ENCODE measurements at places on chromosomes 3 and 15.

DNA sequence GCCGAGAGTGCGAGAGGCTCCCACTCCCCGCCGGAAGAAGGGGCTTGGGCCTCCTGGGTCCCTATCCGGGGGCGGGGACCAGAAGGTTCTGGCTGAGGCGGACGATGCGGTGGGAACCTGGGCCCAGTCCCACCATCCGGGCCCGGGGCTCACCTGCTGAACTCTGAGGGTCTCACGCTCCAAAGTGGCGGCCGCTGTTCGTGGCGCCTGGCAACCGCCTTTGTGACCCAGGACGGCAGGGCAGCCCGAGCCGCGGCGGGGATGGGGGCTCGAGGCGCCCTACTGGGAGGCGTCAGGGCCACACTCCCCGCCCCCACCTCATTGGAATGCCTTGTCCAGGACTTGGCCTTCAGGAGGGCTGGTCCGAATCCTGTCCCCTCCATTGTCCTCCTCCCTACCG is at the start of gene FANCD2OS:
FANCD2OS (minus strand) TSS at position 165 of the 400 bp plus-strand sequence. CDS start 3,481 bp downstream, outside the sequence.
- no peak for DNase-seq

DNA sequence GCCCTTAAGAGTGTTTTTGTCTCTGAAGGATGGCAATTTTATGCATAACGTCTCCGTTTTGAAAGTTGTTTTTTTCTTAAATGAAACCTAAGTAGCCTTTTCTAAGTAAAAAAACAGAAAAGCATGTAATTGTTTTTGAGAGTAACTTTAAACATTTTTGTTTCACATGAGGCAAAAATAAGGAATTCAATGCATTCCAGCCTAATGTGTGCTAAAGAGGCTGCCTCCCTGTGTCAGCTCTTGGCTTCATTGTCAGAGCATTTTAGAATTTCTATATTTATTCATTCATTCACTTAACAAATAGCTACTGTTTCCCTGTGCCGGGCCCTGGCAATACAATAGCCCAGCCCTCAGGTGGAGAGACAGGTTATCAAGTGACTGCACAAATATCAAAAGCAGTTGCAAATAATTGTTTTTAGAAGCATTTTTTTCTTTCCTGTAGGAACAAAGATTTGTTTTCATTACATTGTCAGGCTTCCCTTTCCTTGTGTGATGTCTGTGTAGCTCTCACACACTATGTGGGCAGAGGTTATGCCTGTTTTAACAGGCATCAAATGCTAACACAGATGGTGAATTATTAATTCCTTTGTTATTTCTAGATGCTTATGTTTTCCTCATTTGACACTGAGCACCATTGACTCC is 81.9 kb downstream of the CCK start:
- no peak for DNase-seq

DNA sequence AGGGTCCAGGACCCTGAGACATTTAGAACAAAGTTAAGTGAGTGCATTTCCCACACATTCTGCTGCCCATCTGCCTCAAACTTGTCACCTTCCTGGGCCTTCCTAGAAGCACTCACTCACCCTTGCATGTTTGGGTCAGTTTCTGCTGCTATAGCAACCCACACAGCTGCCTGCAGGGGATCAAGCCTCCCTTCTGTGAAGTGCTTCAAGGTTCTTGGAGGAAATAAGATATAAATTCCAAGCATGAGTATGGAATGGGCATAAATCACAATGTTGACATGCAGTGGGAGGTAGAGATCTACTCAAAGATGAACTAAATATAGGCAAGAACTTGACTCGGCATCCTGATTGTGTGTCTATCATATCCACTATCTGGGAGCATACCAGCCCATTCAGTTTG is 140.4 kb downstream of the SLC9A9 start:
- DNase-seq = no peak

- no peak for DNase-seq
Measured at GRCh38 chr3:45659661-45660566, 29.3 kb upstream of the SACM1L start.

DNA sequence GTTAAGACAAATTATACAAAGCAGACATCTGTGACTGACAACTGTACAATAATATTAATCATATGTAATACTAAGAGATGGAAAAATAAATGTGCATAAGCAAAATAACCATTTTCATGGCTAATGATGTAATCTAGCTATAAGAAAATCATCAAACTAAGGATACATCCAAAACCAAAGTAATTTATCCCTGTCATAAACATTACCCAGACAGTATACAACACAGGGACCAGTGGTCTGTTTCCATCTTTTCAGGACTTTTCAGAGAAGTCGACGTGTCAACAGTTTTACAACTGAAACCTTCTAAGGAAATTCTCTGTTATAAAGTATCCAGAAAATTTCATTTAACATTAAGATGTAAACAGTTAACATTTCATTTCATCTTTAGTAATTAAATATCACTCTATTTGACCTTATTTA is 11.0 kb downstream of the THBS1 start:
- no peak for DNase-seq

GRCh38 chr15:61253186-61253585 is 24.1 kb upstream of the RORA start:
- DNase-seq = no peak

DNA sequence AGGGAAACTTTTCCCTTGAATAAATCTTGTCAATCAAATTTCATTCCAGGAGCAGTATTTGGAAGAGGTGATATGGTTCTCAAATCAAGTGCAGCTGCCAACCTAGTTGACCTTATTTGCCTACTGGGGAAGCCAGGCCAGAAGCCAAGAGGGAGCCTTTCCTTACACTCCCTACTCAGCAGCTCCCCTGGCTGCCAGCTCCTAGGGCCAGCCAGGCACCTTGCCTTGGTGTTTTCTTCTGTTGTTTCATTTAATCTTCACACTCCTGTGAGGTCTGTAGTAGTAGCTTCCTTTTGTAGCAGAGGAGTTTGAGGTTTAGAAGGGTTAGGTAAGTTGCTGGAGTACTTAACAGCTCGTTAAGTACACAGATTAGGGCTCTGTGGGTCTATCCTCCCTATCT is 22.6 kb downstream of the MKRN2OS start:
- no peak for DNase-seq

DNA sequence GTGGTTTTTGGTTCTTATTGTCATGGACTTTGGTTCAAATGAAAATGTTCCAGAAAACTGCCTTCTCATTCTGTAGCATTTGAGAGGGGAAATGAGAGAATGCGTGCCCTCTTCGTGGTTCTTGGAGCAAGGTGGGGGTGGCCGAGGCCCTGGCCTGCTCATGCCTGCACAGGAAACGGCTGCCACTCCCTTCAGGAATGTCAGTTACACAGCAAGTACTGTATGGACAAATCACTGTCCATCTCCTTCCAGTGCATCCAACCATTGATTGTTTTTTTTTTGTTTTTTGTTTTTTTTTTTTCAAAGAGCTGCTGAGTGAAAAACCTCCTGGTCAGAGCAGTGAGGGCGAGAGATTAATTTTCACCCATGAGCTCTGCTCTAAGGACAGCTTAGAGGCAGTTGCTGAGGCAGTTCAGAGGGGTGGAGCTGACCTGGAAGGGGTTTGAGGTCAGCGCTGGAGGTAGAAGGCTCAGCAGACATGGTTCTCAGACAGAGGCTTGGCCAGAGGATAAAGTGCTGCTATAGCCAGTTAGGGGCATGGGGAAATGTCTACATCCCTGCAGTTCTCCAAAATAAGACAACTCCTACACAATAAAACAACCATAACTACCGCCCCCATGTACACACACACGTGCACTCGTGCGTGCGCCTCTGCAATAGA is 20.2 kb upstream of the KIF23 start:
- no peak for DNase-seq

DNA sequence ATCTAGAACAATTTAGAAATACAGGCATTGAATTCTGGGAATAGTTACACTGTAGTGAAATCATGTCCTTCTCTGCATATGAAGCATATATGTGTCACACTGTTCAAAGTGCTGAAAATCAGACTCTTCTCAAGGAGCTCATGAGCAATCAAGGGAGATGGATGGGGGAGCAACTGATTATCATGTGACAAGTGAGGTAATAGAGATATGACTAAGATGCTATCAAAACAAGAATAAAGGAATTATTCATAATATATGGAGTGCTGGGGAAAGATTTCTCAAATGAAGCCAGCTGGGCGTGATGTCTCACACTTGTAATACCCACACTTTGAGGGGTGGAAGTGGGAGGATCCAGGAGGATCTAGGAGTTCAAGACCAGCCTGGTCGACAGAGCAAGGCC is 74.9 kb upstream of the CHRNB4 start:
- no peak for DNase-seq

GRCh38 chr3:13188975-13189374 is 115.7 kb upstream of the IQSEC1 start:
- DNase-seq = no peak

DNA sequence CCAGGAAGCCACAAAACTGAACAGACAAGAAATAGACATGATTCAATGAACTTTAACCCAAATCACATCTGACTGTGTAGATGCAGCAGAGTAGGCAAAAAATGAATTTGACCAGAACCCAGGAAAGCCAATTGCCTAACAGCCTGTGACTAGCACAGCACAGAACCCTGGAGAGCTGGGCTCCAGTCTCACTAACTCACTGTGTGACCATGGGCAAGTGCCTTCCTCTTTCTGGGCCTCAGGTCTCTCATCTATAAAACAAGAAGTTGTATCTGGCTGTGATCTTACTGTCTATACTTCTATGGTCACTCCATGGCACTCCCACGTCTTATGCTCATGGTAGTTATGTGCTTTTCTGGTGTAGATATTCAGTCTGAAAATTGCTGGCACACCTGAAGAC is 48.1 kb upstream of the USP3 start:
- DNase-seq = no peak

- no peak for DNase-seq
Measured at GRCh38 chr3:128489927-128490649, 2.9 kb downstream of the GATA2 start.
